EL (cell line): ENCODE measurements at places on chromosomes 16 and 17.

- DNase-seq = no peak
Observed at GRCh38 chr17:39611401-39612112, 3.8 kb upstream of the NEUROD2 start.

- DNase-seq = peak; percentile 82
Observed at GRCh38 chr17:41666237-41666641, 22.4 kb upstream of the EIF1 start.

DNA sequence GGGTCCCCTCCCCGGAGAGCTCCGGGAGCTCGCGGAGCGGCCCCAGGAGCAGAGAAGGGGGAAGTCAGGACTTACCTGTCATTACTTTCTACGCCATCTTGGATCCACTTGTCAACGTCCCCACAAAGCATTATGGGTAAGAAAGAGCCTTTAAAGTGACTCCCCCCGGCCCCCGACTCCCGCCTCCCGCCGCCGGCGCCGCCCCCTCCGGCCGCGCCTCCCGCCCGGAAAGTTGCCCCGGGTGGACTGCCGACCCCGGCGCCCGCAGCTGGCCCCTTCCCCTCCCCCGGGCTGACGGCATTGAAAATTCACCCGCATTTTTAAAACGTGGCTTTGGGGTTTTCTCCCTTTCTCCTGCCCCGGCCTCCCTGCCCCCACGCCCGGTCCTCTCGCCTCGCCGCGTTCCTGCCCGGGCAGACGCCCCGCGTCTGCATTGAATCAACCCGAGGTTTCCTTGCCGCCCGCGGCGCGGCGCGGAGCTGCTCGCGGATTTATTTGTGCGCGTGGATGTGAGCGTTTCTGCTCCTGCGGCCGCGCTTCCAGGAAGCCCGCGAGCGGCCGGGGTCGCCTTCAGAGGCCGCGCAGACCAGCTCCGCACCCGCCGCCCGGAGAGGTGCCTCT is at the start of gene HELZ:
Gene HELZ (minus strand): TSS at position 124 of the 621 bp plus-strand sequence. CDS start 26,392 bp downstream, outside the sequence.
- DNase-seq = peak; percentile 84

DNA sequence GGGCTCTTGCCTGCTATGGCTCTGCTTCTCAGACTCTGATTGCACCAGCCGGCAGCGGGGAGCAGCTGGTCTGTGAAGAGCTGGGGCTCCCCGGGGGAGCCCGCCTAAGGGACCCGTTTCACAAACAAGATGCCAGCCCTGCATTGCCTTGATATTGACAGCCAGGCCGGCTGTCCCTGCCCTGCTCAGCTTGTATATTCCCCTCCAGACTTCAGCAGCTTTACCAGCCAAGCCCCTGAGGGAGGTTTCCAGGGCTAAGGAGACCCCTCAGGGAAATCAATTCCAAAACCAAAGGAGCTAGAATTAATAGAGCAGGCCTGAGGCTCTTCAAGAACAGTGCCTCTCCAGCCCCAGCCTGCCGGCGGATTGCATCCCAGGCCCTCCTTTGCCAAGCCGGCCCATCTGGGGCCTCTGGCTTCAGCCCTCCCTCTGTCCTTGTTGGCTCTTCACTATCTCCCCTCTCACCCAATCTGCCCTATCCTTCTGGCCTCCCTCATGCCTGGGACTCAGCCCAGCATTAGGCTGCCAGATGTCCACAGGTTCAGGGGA is 5.7 kb downstream of the CALB2 start:
- DNase-seq = no peak

GRCh38 chr17:347309-347899 is 5.2 kb downstream of the RPH3AL start:
- DNase-seq = no peak

- DNase-seq = peak; percentile 88
Observed at GRCh38 chr17:7841915-7842379, 7.9 kb downstream of the KDM6B start.

DNA sequence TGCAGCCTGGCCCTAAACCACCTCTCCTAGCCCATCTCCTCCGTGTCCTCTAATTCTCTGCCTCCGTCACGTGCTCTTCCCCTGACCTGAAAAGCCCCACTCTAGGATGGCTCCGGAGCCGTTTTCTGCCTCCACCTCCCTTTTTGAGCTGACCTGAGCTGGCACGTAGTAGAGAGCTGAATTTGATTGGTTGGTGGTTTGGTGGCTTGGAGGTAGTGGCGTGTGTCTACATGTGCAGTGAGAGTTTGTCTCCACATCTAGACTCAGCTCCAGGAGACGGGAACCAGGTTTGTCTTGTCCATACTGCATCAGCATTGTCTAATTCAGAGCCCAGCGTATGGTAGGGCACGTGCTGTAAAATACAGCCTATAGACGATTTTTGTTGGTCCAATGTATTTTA is 3.0 kb downstream of the SBK1 start:
- no peak for DNase-seq

GRCh38 chr17:45149037-45149668 is 878 bp downstream of the HEXIM1 start:
- DNase-seq = peak; percentile 86

DNA sequence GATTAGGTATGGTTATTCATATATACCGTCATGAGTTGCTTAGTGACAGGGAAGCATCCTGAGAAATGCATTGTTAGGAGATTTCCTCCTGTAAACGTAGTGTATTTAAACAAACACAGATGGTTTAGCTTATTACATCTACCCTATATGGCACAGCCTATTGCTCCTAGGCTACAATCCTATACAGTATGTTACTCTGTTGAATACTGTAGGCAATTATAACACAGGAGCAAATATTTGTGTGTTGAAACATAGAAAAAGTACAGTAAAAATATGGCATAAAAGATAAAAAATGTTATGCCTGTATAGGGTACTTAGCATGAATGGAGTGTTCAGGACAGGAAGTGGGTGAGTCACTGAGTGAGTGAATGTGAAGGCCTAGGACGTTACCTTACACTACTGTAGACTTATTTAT is 157.7 kb downstream of the CDH11 start:
- DNase-seq = peak; percentile 78

DNA sequence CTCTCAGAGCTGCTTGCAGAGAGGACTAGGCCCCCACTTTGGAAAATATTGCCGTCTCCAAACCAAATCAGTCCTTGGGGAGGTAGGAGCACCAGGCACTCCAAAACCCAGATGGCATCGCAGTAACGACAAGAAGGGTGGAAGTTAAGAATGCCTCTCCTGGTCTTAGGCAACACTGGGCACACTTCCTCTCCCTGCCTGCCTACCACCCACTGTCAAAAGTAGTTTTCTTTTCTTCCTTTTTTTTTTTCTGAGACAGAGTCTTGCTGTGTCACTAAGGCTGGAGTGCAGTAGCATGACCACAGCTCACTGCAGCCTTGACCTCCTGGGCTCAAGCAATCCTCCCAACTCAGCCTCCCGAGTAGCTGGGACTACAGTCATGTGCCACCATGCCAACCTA is 47.2 kb downstream of the SRL start:
- DNase-seq = no peak

DNA sequence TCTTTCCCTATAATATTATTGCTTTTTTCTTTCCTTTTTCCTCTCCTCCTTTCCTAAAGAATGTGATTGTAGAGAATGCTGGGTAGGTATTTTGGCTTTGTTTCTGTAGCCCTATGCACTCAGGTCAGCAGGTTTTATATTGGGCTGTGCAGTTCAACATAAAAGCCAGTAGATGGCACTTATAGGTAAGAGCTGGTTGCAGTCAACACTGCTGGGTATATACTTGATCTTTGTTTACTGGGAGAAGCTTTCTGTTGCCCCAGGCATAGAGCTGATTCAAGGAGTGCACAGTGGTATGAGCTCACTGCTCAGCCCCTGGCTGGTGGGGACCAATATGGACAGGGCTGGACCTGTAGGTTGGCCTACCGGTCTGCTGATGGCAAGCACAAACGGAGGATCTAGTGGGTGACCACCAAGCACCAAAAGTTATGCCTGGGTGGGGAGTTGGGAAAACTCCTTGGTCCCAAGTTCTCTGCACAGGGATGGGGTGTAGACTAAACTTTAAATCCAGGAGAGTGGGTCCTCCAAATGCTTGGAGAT is 378.9 kb downstream of the PMP22 start:
- peak; percentile 57 for DNase-seq

DNA sequence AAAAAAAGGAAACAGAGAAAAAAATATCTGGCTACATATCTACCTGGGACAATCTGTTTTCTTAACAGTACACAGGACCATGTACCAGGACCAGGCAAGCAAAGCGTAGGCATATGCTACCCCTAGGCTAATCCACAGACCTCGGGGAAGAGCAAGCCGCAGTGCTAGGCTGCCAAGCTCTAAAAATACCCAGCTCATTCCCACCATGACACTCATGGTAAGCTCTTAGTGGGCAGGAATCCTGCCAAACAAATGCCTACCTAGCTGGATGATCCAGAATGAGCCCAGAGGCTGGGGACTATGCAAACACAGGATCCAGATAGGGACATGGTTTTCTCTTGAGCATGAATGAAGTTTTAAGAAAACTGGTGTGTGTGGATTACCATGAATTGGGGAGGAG is 95.6 kb downstream of the GRIN2A start:
- no peak for DNase-seq

GRCh38 chr17:17507465-17508011 is 11.3 kb upstream of the RASD1 start:
- no peak for DNase-seq

- no peak for DNase-seq
Observed at GRCh38 chr17:81866440-81867169, 4.5 kb downstream of the ARHGDIA start.

GRCh38 chr16:79347277-79347676 is 253.3 kb downstream of the MAF start:
- DNase-seq = no peak

DNA sequence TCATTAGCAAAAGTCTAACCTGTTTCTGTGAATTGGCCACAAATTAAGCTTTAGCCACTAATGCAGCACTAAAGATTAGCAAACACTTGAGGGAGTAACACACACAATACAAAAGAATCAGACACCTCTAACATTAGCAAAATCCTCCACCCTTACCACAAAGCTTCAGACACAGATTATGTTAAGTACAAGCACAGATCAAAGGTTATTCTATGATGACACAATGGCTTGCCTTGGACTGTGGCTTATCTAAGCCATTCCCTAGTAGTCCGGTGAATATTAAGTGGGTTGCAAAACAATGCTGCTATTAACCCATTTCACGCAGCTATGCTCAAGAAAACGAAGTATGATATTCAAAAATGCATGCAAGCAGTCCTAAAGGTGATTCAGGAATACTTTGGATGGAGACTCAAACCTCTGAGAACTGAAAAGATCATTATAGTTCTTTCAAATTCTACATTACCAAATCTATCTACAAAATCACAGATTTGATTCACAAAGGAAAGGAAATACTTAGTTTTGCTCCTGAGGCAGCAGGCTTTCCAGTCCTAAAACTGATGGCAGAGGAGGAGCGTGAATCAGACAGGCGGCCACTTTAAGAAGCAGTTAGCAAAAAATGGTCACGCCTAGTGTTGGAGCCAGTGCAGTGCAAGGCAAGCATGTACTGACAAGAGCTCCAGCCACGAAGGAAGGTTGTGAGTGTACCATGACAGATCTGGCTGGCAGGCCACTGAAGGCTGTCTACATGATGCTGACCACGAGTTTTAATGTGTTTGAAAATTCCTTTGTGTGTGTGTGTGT is 67.2 kb downstream of the PARN start:
- no peak for DNase-seq

GRCh38 chr16:9151074-9151473 is 59.6 kb downstream of the HAPSTR1 start:
- no peak for DNase-seq

- no peak for DNase-seq
Observed at GRCh38 chr17:4186357-4186881, 43.4 kb downstream of the CYB5D2 start.

DNA sequence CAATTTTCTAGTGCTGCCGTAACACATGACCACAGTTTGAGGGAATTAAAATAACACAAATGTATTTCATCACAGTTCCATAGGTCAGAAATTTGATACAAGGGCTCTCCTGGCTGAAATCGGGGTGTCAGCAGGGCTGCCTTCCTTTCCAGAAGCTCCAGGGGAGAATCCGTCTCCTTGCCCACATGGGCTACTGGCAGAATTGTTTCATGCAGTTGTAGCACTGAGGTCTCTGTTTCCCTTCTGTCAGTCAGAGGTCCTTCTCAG is 20.5 kb downstream of the EIF4A3 start:
- no peak for DNase-seq

DNA sequence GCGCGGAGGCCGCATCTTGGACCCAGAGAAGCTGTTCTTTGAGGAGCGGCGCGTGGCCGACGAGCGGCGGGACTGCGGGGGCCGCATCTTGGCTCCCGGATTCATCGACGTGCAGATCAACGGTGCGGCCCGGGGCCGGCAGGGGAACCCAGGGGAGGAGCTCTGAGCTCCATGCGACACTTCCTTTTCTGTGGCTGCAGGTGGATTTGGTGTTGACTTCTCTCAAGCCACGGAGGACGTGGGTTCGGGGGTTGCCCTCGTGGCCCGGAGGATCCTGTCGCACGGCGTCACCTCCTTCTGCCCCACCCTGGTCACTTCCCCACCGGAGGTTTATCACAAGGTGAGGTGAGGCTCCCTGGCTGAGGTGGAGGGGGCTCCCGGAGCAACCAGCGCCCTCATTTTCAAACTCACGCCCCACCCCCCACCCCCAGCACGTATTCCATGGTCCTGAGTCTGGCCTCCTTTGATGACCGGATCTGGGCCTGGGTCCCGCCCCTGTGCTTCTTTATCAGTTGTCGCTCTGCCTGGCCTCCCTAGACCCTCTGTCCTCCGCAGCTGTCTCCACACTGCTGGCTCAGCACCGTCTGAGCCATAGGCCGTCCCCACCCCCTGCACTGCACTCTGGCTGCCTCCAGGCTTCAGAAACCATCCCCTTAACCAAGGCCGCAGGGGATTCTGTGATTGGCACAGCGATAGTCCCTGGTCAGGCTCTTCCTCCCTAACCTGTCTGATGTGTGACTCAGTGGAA is 787 bp downstream of the AMDHD2 start:
- no peak for DNase-seq

DNA sequence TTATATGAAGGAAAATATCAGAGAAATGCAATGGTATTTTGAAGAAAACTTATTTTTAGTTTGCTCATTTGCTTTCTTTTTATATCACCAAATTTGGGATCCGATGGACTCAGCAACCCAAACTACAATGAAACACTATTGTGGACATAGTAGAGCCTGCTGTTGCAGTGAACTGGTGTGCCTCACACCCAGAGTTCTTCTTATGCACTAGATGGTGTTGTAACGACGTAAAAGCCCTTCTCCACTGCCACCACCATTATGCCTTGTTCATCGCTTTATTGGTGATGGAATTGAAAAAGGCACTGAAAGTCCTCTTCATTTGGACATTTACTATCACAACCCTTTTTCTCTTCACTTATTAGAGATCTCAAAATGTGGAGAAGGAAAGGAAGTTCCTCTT is 381.3 kb downstream of the CDH8 start:
- DNase-seq = peak; percentile 4

GRCh38 chr16:28554634-28555423 is 1.1 kb downstream of the SGF29 start:
- no peak for DNase-seq

GRCh38 chr16:77353587-77354263 is 81.1 kb downstream of the ADAMTS18 start:
- DNase-seq = no peak
